ENCODE measurements at places on chromosomes 3 and 15.

- DNase-seq: no peak
Observed at GRCh38 chr15:40567111-40567510, 2.0 kb upstream of the RPUSD2 start.

DNA sequence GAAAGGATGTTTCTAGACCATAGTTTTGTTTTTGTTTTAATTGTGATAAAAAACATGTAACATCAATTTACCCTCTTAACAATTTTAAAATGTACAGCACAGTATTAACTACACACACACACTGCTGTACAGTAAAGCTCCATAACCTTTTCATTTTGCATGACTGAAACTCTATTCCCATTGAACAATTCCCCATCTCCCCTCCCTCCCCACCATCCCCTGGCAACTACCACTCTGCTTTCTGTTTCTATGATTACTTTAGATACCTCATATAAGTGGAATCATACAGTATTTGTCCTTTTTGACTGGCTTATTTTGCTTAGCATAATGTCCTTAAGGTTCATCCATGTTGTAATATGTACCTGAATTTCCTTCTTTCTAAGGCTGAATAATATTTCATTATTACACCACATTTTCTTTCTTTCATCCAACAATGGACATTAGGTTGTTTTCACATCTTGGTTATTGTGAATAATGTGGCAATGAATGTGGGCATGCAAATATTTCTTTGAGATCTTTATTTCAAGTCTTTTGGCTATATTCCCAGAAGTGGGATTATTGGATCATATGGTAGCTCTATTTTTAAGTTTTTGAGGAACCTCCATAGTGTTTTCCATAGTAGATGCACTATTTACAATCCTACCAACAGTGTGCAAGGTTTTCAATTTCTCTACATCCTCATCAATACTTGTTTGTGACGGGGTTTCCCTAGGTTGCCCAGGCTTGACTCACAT is 10.7 kb downstream of the CHST14 start:
- DNase-seq: no peak

- DNase-seq: no peak
Observed at GRCh38 chr3:193342551-193342950, 36.0 kb downstream of the ATP13A5 start.

GRCh38 chr3:104742044-104742443 is 624.7 kb upstream of the ALCAM start:
- DNase-seq: no peak

GRCh38 chr15:89457086-89457485 is 39.3 kb downstream of the RHCG start:
- no peak for DNase-seq

DNA sequence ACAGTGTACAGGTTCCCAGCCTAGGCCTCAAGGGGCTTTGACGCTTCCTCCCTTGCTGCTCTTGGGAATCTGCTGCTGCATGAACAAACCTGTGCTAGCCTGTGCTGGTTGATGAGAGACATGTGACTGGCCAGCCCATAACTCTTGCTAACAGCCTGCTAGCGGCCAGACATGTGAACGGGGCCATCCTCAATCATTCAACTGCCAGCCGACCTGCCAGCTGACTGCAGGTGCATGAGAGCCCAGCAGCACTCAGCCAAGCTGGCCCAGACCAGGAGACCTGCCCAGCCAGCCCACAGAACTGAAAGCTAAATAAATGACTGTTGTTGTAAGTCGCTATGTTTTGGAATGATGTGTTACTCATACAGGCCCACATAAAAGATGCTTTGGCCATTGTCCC is 82.4 kb upstream of the DLG1 start:
- no peak for DNase-seq

GRCh38 chr3:55297706-55298105 is 189.4 kb downstream of the WNT5A start:
- no peak for DNase-seq

GRCh38 chr3:71930056-71930991 is 145.4 kb upstream of the PROK2 start:
- DNase-seq: no peak

DNA sequence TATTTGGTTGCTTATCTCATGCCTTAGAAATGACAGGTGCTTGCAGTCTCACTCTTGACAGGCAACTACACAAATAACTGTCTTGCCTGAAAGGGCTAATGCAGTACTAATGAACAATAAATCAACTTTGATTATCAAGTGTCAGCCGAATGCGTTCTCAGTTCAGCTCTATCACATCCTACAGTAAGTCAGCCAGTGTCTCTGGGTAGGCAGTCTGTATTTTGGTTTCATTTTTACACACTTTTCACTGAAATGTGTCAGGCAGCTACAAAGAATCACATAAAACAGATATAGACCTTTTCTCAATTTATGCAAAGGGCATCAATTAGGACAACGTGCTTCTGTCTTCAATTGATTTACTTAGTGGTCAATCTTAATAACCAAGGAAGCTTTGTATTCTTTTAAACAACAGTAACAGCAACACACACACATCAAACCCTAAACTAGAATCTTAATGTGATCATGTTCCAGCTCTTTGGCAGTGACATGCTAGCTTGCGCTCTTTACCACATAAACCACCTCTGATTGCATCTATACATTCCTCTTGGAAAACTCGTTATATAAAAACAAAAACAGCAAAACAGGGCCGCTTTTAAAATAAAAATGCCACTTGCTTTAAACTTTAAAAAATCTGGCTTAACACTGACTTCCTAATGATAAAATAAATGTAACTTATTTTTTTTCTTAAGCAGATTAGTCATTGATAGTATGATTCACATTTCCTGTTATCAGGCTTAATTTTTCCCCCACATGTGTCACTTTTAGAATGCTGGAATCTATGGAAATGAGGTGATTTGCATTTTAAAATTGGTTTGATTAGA is 520.4 kb downstream of the FOXP1 start:
- no peak for DNase-seq

DNA sequence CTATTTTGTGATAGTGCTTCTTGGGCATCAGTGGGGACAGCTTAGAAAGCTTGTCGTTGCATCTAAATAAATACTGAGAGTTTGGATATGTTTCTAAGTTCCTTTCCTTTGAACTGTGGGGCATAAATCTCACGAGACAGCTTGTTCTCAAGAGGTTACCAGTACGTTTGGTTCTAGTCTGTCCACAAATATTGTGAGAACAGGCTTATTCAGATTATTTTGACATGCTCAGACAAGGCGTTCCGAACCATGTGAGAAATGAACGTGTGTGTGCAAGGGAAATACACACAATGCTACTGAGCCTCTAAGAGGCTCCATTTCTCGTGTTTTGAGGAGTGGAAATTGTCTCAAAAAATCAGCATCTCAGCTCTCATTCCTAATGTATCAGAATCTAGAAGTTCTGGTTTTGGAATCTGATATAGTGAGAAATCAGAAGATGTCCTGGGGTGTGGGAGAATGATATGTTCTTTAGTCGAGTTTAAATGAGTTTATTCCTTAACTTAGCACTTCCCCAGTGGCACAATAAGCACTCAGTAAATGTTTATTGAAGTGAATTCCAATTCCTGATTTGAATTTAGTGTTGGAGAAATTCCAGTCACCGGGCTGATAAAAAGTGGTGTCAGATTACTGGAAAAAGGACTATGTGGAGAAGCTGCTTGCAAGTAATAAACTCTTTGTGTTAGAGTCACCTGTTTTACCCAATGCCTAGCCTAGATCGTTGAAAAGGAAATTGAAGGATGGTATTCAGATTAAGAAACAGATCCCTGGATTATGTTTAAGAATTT is 481.5 kb downstream of the LPP start:
- no peak for DNase-seq

DNA sequence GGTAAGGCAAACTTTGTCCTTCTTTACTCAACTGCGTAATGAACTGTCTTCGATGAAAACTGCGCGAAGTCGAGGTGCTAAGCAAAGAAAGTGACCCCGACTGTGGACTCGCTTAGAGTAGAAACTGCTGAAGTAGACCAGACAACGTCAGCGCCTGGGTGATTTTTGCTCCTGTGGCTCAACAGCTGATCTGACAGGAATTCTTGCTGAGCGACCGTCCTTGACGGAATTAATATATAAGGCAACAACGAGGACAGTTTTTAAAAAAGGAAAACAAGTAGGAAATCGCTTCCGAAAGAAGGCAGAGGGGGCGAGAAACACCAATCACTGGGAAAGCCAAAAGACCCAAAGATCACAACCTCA is 541 bp downstream of the RPS27L start:
- DNase-seq: no peak

GRCh38 chr15:51016615-51017014 is 78.1 kb downstream of the TNFAIP8L3 start:
- no peak for DNase-seq

DNA sequence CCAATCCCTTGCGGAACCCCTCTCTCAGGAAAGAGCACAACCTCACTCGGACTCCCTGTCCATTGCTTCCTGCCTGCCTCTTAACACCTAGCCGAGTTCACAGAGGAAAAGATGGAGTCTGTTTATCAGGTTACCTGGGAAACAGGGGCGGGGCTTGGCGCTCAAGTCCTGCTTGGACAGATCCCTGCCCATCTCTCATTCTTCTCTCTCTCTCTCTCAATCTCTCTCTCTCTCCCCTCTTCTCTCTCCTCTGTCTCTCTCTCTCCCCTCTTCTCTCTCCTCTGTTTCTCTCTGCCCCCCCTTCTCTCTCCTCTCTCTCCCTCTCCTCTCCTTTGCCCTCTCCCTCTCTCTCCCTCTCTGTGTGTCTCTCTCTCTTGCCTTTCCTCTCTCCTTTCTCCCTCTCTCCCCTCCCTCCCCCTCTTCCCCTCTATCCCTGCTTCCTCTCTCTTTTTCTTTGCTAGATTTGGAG is at the start of gene EFHB:
Gene EFHB (minus strand): TSS at position 120 of the 469 bp plus-strand sequence. CDS start 199 bp downstream, outside the sequence.
- DNase-seq: no peak

GRCh38 chr3:35777563-35778554 is 138.5 kb downstream of the ARPP21 start:
- DNase-seq: no peak
